Esophagus squamous epithelium (tissue), 5 donors: ENCODE measurements at places on chromosomes 6 and 20.

GRCh38 chr20:24953209-24953575, 4.1 kb downstream of the CST7 start:
- H3K4me1 ChIP-seq, result peaks cover 8% of the 10 kb centered on the region
- no peak overlapping the region for H3K27ac ChIP-seq
- no peak for DNase-seq
- H3K4me3 ChIP-seq, result no peak overlapping the region

DNA sequence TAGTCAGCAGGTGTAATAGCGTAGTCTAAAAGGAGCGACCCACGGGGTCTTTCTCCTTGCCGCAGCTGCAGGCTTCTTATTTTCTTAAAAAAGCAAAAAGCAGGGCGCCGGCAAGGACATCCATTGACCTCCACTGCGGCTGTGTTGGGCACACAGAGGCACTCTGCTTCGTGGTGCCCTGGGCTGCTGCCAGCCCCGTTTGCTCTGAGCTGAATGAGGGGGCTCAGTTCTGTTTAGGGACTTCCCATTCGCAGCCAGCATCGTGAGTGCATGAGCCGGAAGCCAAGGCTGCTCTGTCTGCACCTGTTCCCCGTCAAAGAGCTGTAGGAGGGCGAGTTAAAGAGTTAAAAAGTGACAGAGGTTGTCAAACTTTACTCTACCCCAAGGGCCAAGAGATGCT, 1.7 kb upstream of the SLC22A2 start:
- no peaks in the 10 kb centered on the region for H3K36me3 ChIP-seq
- no peak overlapping the region for H3K27ac ChIP-seq
- H3K4me3 ChIP-seq, result no peak overlapping the region
- H3K27me3 ChIP-seq, result no peaks in the 10 kb centered on the region
- no peak for DNase-seq

GRCh38 chr6:104987218-104987617, 30.3 kb downstream of the LIN28B start:
- DNase-seq, result no peak
- H3K4me1 ChIP-seq, result no peaks in the 10 kb centered on the region
- H3K27me3 ChIP-seq, result no peaks in the 10 kb centered on the region
- H3K27ac ChIP-seq, result no peak overlapping the region

- no peak overlapping the region for H3K27ac ChIP-seq
- DNase-seq, result no peak
- H3K27me3 ChIP-seq, result no peaks in the 10 kb centered on the region
These were observed 189.6 kb upstream of the MAN1A1 start for GRCh38 chr6:119539066-119539746.

DNA sequence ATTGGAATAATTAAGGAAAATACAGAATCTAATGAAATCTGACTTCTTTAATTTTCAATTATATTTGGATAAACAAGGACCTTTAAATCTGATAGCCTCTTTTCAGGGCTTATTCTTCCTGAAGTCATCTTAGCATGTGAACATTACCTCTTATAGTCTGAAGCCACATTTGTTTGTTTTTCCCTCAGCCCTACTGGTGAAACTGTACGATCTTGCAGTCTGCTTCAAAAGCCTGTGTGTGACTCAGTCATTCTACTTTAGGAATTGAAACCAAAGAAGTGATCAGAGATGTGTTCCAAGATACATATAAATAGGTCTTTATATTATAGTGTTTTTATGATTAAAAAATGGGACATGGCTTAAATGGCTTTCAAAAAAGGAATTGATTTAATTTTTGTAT, 67.5 kb downstream of the MACROD2 start:
- H3K27me3 ChIP-seq, result no peaks in the 10 kb centered on the region
- H3K36me3 ChIP-seq, result no peaks in the 10 kb centered on the region
- no peak for DNase-seq
- H3K4me1 ChIP-seq, result no peaks in the 10 kb centered on the region

DNA sequence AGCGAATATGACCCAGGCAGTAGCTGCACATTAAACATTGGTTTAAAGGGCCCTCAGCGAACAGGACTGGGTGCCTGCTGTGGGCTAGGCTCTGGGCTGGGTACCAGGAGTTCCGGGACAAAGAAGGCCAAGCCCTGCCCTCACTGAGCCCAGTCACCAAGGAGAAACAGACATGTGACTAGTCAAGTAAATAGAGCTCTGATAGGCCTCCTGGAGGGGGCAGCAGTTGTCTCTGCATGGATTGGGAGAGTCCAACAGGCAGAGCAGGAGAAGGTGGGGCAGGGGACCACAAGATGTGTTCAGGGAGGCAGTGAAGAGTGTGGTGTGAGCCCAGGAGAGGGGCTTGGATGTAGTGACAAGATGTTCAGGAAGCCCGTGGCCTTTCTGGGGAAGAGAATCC, 3.1 kb downstream of the HM13 start:
- H3K4me3 ChIP-seq, result no peak overlapping the region
- DNase-seq, result no peak
- H3K36me3 ChIP-seq, result peaks cover 34% of the 10 kb centered on the region
- H3K27me3 ChIP-seq, result no peaks in the 10 kb centered on the region
- H3K4me1 ChIP-seq, result peaks cover 78% of the 10 kb centered on the region
- H3K27ac ChIP-seq, result peak overlapping the region; percentile 61

GRCh38 chr6:46491201-46491627, at the start of gene RCAN2:
Gene RCAN2, minus strand, starts transcription at chr6:46491449.
- H3K4me3 ChIP-seq, result peak within 1 kb of the TSS; percentile 77
- peak within 1 kb of the TSS; percentile 67 for H3K27ac ChIP-seq
- H3K27me3 ChIP-seq, result no peaks in the 10 kb centered on the region
- no peaks in the 10 kb centered on the region for H3K36me3 ChIP-seq

DNA sequence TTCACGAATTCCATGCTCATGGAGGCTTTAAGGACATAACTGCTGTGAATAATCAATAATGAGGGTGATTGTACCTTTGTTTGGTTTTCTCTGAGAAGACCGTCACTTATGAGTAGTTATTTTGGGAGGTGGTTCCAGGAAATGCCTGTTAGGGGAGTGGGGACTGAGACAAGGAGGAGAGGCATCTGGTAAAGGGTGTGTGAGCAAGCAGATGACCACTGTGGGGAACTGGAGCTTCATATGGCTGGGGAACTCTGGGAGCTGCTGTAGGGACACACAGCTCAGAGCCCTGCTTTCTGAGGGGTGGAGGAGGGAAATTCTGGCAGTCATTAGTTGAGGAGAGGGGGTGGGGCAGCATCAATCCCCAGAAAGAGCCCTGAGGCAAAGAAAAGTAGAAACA, 71.3 kb upstream of the TINAG start:
- H3K4me1 ChIP-seq, result no peaks in the 10 kb centered on the region
- no peaks in the 10 kb centered on the region for H3K36me3 ChIP-seq
- H3K27me3 ChIP-seq, result no peaks in the 10 kb centered on the region
- no peak overlapping the region for H3K27ac ChIP-seq

DNA sequence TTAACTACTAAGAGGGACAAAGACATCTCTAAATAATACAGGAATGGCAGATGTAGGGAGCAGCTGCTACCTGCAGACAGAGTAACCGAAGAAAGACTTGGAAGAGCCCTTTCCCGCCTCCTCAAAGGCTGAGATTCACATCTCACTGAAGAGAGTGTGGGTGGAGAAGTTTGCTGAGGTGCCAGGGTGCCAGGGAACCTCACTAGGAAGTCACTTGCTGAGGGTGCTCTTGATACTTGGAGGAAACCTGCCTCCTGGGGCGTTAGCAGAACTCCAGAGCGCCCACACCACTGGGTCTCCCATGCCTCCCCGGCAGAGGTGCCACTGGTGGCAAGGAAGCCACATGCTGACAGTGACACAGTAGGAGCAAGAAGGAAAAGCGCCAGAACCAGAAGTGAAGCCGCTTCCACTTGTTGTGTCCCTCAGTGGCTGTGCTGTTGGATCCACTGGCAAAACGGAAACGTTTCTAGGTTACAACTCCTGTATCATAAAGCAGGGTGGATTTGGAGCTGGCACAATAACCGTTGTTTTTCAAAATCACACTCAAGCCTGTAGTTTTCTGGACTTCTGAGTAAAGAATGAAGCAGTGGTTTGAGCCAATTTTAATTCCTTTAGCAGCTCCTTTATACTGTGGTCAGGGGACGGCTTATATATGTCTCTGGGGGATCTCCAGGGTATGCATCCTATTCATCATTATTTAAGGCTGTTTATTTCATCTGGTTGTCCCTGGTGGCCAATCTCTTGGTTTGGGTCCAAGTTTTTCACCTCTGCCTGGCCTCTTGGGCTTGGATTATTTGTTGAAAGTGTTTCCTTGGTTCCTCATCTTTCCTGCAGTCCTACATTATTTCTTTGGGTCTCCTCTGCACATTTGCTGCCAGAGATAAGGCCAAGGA, 64.5 kb downstream of the CDC5L start:
- H3K36me3 ChIP-seq, result peaks cover 38% of the 10 kb centered on the region
- no peak overlapping the region for H3K4me3 ChIP-seq
- DNase-seq, result no peak
- H3K27ac ChIP-seq, result no peak overlapping the region
- peaks cover 10% of the 10 kb centered on the region for H3K4me1 ChIP-seq
- no peaks in the 10 kb centered on the region for H3K27me3 ChIP-seq

GRCh38 chr6:4728436-4728769, 47.8 kb upstream of the CDYL start:
- H3K27ac ChIP-seq, result no peak overlapping the region
- DNase-seq, result no peak
- no peaks in the 10 kb centered on the region for H3K27me3 ChIP-seq
- H3K4me1 ChIP-seq, result peaks cover 9% of the 10 kb centered on the region
- no peak overlapping the region for H3K4me3 ChIP-seq

DNA sequence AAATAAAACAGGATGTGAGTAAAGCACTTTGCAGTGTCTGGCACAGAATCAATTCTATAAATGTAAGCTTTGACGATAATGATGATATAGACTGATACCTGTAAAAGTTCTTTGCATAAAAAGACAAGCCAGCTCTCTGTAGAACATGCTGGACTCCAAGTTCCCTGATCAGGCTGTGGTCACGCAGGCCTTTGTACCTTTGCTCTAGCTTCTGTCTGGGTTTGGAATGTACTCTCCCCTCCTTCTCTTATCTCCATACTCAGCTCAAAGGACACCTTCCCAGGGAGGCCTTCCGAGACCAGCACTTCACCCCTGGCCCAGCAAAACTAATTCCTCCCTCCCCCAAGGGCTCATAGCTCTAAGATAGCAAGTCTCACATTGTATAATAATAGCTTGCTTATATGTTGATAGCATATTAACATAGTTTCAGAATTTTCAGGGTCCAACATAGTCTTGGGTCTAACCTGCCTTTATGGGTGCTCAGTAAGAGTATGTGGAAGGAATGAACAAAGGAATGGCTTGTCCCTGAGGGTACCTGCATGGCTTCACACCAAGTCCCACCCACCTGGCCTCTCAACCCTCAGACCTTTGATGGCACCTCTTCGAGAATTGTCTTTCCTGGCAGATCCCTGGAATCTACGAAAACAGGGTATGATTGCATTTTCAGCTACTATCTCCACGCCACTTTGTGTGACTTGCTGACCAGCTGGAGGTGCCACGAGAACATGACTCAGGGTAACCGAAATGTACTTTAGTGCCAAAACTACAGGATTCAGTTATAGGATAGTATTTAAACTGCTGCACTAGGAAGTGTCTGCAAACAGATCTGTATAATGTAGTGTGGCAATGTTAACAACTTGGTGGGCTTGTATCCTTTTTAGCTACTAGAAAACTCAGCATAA, 41.7 kb upstream of the PIM1 start:
- H3K4me3 ChIP-seq, result no peak overlapping the region
- H3K27me3 ChIP-seq, result peaks cover 9% of the 10 kb centered on the region
- H3K4me1 ChIP-seq, result peaks cover 36% of the 10 kb centered on the region

- H3K4me1 ChIP-seq, result no peaks in the 10 kb centered on the region
- H3K36me3 ChIP-seq, result no peaks in the 10 kb centered on the region
- peak overlapping the region; percentile 2 for H3K27ac ChIP-seq
- H3K27me3 ChIP-seq, result no peaks in the 10 kb centered on the region
These were observed 51.3 kb upstream of the TOX2 start for GRCh38 chr20:43863330-43863729.

GRCh38 chr6:47342824-47343223, 33.1 kb upstream of the TNFRSF21 start:
- H3K27ac ChIP-seq, result no peak overlapping the region
- H3K4me3 ChIP-seq, result no peak overlapping the region
- no peak for DNase-seq
- H3K27me3 ChIP-seq, result no peaks in the 10 kb centered on the region
- H3K4me1 ChIP-seq, result no peaks in the 10 kb centered on the region
- H3K36me3 ChIP-seq, result no peaks in the 10 kb centered on the region

DNA sequence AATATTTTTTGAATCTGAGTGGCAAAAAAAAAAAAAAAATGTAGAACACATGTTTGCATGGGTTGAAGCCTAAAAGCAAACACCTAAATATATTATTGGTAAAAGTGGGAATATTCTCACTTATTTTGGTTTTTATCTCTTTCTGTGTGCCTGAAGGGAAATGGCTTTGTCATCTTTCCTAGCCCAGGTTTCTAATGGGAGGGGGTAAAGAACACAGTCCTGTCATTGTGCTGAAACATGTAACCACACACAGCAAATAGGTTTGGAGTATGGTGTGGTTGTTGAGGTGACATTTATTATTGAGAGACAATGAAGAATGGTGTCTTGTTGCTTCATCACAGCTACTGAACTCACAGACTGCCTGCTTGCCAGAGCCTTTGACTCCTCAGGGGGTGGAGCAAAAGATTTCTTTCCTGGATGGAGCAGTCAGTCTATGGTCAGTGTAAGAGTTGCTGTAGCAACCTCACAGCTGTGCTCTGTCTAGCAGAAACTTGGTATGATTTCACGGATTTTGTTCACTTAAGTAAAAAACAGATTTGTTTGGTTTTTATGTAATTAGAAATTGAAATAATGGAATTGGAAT, 70.2 kb downstream of the CEP57L1 start:
- no peak overlapping the region for H3K27ac ChIP-seq

- H3K36me3 ChIP-seq, result no peaks in the 10 kb centered on the region
- peaks cover 9% of the 10 kb centered on the region for H3K4me1 ChIP-seq
- peak overlapping the region; percentile 33 for H3K27ac ChIP-seq
- H3K27me3 ChIP-seq, result no peaks in the 10 kb centered on the region
- peak; percentile 18 for DNase-seq
- no peak overlapping the region for H3K4me3 ChIP-seq
These were observed 20.2 kb upstream of the HLA-DOA start for GRCh38 chr6:33029328-33030184.

GRCh38 chr20:24918579-24919566, 30.2 kb upstream of the CST7 start:
- H3K27ac ChIP-seq, result no peak overlapping the region
- DNase-seq, result no peak

GRCh38 chr6:169252505-169253189, 999 bp downstream of the THBS2 start:
- no peak for DNase-seq
- H3K4me3 ChIP-seq, result peak overlapping the region; percentile 42
- H3K36me3 ChIP-seq, result no peaks in the 10 kb centered on the region
- peak overlapping the region; percentile 65 for H3K27ac ChIP-seq
- no peaks in the 10 kb centered on the region for H3K27me3 ChIP-seq

GRCh38 chr6:30453508-30454116, 35.7 kb upstream of the HLA-E start:
- H3K4me3 ChIP-seq, result no peak overlapping the region
- H3K27me3 ChIP-seq, result peaks cover 38% of the 10 kb centered on the region
- no peak for DNase-seq
- H3K27ac ChIP-seq, result no peak overlapping the region

GRCh38 chr20:44692932-44693480, 22.2 kb upstream of the CCN5 start:
- peaks cover 30% of the 10 kb centered on the region for H3K4me1 ChIP-seq
- no peak overlapping the region for H3K4me3 ChIP-seq
- no peaks in the 10 kb centered on the region for H3K36me3 ChIP-seq
- DNase-seq, result no peak
- H3K27ac ChIP-seq, result peak overlapping the region; percentile 78

- no peaks in the 10 kb centered on the region for H3K36me3 ChIP-seq
- H3K27me3 ChIP-seq, result peaks cover 12% of the 10 kb centered on the region
- no peak for DNase-seq
- H3K27ac ChIP-seq, result no peak overlapping the region
- no peaks in the 10 kb centered on the region for H3K4me1 ChIP-seq
- H3K4me3 ChIP-seq, result no peak overlapping the region
These were observed 180.8 kb upstream of the CHD6 start for GRCh38 chr20:41798930-41799502.

GRCh38 chr20:58161192-58161591, 67.3 kb downstream of the ANKRD60 start:
- no peaks in the 10 kb centered on the region for H3K4me1 ChIP-seq
- peak overlapping the region; percentile 71 for H3K27ac ChIP-seq
- H3K36me3 ChIP-seq, result no peaks in the 10 kb centered on the region
- DNase-seq, result no peak
